ENCODE measurements at places on chromosomes 16 and 17.

DNA sequence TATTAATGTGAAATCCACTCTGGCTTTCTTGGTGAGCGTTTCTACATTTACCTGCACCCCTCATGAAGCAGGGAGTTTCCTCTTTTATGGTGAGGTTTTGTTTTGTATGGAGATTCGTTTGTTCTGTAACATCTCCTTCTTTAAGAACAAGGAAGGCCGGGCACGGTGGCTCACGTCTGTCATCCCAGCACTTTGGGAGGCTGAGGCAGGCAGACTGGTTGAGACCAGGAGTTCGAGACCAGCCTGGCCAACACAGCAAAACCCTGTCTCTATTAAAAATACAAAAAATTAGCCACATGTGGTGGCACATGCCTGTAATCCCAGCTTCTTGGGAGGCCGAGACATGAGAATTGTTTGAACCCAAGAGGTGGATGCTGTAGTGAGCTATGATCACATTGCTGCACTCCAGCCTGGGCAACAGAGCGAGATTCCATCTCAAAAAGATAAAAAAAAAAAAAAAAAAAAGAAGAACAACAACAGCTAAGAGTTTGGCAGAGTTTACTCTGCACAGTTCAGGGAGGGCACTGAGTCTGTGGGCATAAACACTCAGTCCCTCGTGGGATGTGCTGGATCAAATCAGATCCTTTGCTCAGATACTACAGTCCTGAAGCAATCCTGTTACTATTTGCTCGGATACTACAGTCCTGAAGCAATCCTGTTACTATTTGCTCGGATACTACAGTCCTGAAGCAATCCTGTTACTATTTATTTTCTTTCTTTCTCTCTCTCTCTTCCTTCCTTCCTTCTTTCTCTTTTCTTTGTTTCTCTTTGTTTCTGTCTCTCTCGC, 28.9 kb downstream of the ADCY9 start:
- DNase-seq, result no peak

GRCh38 chr17:50806141-50806643, 29.2 kb upstream of the WFIKKN2 start:
- DNase-seq, result no peak

- peak; percentile 94 for DNase-seq
Measured at GRCh38 chr17:75113798-75114551, 4.2 kb downstream of the ARMC7 start.

DNA sequence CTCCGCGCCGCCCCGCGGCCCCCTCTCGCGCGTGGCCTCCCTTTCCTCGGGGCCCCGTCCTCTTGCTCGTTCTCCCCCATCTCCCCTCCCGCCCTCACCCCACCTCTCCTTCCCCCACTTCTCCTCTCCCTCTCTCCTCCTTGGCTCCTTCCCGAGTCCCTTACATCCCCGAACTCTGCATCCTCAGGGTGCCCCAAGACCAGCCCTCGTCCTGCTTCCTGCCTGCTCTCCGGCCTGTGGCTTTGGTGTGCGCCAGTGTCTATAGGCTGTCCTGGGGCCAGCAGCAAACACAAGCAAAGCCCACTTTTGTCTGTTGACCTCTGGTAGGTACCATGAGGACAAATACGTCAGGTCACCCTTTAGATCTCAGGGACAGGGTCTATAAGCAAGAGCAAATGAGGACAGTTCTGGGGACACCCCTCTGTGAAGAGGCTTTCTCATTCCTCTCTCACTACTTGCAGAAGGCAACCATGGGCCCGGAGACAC, 284 bp upstream of the COPZ2 start:
- no peak for DNase-seq

- DNase-seq, result no peak
Measured at GRCh38 chr17:11459861-11460331, 138.4 kb upstream of the DNAH9 start.

DNA sequence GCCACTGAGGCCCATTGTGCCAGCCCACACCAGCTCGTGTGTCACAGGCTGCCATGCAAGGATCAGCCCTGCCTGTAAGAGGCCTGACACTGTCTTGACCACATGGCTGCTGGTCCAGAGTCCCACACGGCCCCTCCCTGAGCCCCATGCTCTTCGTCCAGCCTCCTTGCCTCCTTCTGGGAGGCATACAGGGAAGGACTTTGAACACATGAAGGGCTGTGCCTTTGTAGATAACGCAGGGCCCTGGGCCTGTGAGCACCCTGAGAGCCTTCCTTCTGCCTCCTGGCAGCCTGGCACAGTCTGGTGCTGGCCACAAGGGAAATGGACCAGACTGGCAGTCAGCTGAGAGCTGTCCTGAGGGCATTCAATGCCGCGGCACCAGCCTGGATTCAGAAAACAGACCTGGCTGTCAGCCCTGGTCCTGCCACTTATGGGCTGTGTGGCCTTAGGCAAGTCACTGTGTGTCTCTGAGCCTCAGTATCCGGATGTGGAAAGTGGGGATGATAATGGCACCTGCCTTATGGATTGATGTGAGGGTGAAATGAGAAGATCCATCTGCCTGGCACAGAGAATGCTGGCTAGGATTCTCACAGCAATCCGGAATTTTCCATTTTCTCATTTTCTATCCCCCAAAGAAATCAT, 19.2 kb upstream of the SPNS2 start:
- DNase-seq, result no peak

DNA sequence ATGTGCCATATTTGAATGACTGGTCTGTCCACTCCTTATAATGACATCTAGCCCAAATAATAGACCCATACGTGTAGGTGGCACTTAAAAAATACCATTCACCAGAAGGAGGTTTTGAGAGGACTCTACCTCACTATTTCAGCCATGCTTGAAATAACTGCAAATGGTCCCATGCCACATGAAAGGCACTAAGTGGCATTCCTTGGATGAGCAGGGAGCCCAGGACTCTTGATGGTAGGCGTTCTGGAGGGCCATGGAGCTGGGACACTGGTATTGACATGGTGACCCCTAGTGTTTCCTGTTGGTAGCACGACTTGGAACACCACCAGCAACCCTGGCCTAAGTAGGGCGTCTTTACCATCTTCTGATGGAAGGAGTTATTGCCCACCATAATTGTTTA, 148.7 kb upstream of the ZFHX3 start:
- DNase-seq, result no peak

GRCh38 chr16:57411362-57411976, 6.9 kb downstream of the CCL17 start:
- DNase-seq, result no peak

DNA sequence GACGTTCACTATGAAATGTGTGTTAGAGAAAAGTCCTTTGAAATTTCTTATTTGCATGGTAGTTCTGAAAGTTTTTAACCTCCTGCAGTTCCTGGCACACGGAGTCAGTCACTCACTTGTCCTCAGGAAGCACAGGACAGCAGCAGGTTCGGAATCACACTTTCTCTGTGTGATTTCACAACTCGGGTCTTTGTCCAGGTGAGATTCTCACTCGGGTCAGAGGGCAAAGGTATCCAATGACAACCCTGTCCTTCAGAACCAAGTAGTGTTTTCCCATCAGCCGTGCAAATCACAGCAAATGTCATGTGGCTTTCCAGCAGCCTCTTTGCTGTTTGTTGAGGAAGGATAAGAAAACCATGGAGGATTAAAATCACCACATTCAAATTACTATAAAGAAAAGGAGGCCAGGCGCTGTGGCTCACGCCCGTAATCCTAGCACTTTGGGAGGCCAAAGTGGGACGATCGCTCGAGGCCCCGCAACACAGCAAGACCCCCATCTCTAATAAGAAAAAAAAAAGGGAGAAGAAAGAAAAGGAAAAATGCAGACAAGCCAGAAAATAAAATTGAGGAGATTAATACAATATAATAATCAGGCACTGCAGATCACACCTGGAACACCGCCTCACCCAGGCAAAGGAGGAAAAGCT, 22.0 kb downstream of the ADCY9 start:
- DNase-seq, result no peak

- DNase-seq, result no peak
Measured at GRCh38 chr17:58335779-58336455, 7.3 kb upstream of the TSPOAP1 start.

DNA sequence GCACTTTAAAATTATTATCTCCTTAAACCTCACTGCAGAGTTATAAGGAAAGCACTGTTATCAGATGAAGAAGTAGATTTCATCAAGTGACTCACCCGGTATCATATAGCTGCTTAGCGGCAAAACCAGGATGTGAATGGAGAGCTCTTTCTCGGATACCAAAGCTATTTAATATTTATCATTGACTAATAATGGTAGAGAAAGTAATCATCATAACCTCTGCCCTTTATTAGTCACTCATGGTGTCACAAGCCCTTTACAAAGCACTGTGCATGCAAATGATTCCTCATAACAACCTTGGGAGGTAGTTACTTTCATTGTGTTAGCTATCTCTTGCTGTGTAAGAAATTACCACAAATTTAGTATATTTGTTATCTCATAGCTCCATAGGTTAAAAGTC, 592.9 kb downstream of the MAF start:
- no peak for DNase-seq

- DNase-seq, result no peak
Measured at GRCh38 chr17:78753316-78754250, 28.5 kb downstream of the CYTH1 start.

DNA sequence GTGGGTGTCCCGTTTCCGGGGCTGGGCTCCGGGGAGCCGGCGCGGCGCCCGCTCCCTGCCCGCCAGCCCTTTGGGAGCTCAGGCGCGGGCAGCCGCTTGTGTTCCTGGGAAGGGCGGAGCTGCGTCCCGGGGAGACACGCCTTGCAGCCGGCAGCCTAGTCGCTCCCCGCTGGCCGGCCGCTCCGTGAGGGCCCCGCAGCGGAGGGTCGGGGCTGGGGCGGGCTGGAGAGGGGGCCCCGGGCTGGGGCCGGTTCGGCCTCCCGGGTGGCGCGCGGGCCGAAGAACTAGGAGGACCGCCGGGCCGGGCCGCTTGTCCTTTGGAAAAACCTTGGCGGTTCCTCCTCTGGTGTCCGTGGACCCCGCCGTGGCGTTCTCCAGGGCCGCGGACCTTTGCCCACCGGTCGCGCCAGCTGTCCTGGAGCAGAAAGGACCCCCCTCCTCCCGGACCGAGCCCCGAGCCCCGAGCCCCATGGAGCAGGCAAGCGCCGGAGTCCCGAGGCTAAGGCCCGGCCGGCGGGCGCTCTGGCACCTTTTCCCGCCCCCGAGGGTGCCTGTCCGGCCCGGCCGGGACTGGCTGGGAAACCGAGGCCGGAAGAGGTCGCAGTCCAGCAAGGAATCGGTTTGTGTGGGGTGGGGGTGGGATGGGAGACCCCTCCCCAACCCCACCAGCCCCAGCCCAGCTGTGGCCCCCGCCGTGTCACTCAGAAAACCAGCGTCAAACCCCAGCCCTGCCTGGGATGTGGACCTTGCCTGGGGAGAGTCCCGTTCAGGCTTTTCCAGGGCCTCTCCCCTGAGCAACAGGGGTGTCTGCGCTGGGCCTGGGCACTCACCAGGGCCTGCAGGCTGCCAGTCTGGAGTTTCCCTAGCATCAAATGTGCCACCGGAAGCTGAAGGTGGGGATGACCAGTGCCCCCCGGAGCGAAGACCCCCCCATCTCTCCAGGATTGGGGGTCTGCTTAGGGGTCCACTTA, 6.8 kb upstream of the TBC1D3B start:
- no peak for DNase-seq

GRCh38 chr16:1010251-1010650, 28.7 kb downstream of the SOX8 start:
- DNase-seq, result no peak

DNA sequence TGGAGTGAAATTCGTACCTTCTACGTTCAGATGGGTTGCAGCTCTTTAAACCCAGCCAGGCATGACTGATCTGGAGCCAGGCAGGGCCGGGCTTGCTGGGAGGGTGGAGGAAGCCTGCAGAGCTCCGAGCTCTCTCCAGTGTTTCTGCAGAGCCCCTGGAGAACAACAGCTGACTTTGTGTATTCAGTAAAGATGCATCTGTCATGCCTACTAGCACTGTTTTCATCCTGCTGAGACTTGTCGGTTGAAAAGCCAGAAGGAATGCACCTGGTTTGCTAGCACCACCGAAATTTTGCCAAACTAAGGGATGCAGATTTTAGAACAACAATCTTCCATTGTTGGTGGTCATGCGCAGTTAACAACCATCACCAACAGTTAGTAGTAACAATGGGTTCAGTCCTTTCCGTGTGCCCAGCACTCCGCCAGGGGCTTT, 22.4 kb upstream of the SCNN1B start:
- DNase-seq, result no peak

DNA sequence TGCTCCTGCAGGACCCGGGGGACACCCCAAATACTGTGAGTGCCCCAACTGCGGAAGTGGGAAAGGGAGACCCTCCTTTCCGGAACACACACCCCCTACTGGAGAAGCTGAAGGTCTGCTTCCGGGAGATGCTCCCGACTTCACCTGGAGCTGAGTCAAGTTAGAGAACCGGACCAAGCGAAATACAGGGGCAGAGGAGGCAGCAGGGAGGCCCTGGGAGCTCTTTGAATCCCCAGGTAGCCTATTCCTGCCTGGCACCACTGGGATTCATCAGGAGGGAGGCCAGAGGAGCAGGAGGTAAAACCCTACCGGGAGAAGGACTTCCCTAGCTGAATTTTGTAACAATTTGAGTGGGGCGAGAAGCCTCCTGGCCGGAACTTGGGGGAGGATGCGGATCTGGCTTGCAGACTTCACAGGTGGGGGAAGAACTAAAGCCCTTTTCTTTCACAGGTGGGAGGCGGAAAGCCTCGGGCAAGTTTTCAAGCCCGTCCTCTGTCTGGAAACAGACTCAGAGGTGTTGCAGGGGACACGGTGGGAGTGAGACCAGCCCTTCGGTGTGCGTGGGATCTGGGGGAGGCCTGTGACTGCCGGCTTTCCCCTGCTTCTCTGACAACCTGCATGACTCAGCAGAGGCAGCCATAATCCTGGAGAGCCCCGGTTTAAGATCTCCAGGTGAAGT, 22.4 kb upstream of the TEKT1 start:
- DNase-seq, result no peak

GRCh38 chr16:31367853-31368252, 12.9 kb downstream of the ITGAX start:
- no peak for DNase-seq

- no peak for DNase-seq
Measured at GRCh38 chr17:67531291-67531690, 154.2 kb downstream of the PITPNC1 start.

GRCh38 chr17:6548578-6549330, 7.6 kb downstream of the PITPNM3 start:
- peak; percentile 63 for DNase-seq

- DNase-seq, result no peak
Measured at GRCh38 chr17:9878786-9879525, 26.1 kb downstream of the RCVRN start.

GRCh38 chr16:71645450-71645849, 19.5 kb downstream of the MARVELD3 start:
- DNase-seq, result no peak

- DNase-seq, result peak; percentile 27
Measured at GRCh38 chr16:85422196-85422631, 190.9 kb upstream of the GSE1 start.

GRCh38 chr17:9536061-9536460, 39.6 kb downstream of the STX8 start:
- no peak for DNase-seq
